Caco-2 (cell line): ENCODE measurements at places on chromosomes 2 and 18.

DNA sequence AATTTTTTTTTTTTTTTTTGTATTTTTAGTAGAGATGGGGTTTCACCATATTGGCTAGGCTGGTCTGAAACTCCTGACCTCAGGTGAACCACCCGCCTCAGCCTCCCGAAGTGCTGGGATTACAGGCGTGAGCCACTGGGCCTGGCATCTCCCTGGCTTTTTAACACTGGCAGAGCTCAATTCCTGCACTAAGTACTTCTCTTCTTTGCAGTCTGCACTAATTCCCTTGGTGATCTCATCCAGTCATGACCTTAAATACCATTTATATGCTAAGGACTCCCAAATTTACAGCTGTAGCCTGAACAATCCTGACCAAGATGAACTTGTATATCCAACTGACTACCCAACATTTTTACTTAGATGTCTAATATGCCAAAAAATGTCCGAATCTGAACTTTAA, 10.2 kb downstream of the PREPL start:
- no peak for DNase-seq

DNA sequence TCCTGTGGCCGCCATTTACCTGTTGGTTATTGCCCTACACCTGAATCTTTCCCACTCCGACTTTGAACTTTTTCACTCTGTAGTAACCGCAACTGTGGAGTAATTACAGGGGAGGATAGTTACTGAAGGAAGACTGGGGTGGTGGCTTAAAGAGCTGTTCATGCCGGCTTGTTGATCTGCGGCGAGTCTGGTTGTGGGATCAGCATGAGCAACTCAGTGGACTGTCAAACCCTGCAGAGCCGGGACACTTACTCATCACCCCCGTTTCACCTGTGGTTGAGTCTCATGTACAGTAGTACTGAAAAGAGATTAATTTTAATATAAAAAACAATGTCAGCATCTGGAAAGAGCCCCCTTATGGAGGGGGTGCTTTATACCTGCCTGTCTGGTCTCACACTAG, 2.1 kb downstream of the ASB1 start:
- DNase-seq, result no peak

DNA sequence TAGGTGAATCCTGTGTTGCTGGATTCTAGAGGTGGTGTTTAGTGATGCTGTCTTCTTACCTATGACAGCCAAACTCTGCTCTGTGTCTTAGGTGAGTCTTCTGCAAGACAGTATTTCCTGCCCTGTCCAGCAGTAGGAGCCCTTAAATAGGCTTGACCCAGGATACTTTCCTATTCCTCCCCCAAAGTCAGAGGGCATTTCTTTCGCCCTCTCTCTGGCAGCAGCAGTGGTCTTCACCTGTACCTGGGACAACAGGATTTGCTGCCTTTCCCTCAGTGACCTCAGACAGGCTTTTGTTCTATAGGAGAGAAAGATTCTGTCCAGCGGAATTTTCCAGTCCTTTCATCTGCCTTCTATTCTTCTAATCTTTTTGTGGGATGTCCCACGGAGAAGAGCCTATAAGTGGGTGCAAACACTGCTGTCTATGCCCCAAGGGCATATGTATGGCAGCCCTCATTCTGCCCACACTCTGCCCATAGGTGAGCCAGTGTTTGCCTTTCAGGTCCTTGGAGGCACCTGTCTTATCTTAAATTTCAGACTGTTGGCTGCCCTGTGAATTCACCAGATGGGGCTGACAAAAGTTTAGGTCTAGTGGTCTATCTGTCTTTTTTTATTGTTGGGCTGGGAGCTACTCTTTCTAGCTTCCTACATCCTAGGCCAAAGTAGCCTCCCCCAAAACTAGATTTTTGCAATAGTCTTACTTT, 177.3 kb upstream of the SPOPL start:
- no peak for DNase-seq

- no peak for DNase-seq
These were observed 746.1 kb upstream of the DDX18 start for GRCh38 chr2:117068371-117068770.

DNA sequence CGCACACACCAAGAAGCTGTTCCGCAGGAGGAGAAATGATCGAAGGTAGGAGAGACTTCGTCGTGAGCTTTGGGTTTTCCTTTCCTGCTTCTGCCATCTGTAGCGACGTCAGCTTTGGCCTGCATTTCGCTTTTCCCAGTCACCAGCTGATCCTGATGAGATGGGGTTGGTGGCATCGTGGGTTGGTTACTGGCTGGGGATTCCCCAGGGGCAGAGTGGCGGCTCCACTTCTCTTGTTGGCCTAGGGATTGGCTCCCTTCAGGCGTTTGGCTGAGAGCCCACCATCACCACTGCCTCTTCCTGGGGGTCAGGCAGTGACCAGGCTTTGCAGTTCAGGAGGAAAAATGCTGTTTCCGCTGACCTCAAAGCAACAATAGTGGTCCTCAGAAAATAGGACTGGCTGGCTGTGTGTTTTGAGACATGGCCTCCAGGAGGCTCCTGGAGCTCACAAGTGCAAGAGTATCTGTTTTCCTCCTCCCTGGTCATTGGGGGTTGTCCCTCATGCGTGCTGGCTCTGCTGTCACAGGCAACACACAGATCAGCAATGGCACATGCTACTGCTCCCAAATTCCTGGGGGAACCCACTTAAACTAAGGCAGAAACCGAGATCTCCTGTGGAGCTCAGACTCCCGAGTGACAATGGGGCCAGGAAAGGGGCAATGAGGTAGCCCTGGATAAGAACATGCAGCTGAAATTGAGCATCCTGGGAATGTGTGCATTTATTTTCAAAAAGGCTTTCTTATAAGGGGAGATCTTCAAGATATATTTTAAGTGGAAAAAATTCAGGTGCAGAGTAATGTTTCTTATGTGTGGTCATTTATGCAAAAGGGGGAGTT, 173.0 kb downstream of the CTIF start:
- no peak for DNase-seq

- DNase-seq, result no peak
These were observed 378.7 kb downstream of the METTL4 start for GRCh38 chr18:2192562-2192961.

- DNase-seq, result no peak
These were observed 42.6 kb downstream of the EDAR start for GRCh38 chr2:108946442-108946841.

GRCh38 chr2:138469411-138469810, 32.2 kb upstream of the SPOPL start:
- no peak for DNase-seq

DNA sequence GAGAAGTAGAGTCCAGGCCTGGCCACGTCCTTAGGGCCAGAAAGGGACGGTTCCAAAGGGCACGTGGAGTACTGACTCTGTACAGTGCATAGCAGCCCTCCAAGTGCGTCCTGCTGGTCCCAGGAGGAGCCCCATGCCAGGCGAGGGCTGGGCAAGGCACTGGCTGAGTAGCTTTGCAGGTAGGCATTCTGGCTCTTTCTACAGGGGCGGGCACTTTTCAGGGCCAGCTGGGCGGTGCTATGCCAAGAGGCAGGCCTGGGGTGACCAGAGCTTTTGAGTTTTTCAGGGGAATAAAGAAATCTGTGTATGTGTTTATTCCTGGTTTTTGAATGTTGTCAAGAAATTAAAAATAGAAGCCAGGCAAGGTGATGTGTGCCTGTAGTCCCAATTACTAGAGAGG, 15.4 kb upstream of the GLI2 start:
- peak; percentile 25 for DNase-seq

DNA sequence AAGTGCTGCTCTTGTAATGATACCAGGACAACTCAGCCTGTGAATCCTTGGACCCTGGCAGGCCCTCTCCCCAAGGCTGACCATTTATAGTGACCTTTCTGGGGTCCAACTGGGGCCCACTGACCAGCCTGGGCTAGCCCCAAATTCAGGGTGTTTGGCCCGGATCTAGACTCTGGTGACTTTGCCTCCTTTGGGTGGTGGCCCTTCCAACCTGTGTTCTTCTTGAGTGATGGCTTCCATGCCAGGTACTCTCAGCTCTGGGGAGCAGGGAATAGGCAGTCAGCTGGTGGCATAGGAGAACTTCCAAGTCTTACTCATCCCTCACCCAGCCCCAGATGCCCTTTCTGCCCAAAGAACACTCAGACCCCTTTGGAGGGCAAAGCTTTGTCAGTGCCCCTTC, 10.3 kb downstream of the MYO7B start:
- DNase-seq, result no peak

DNA sequence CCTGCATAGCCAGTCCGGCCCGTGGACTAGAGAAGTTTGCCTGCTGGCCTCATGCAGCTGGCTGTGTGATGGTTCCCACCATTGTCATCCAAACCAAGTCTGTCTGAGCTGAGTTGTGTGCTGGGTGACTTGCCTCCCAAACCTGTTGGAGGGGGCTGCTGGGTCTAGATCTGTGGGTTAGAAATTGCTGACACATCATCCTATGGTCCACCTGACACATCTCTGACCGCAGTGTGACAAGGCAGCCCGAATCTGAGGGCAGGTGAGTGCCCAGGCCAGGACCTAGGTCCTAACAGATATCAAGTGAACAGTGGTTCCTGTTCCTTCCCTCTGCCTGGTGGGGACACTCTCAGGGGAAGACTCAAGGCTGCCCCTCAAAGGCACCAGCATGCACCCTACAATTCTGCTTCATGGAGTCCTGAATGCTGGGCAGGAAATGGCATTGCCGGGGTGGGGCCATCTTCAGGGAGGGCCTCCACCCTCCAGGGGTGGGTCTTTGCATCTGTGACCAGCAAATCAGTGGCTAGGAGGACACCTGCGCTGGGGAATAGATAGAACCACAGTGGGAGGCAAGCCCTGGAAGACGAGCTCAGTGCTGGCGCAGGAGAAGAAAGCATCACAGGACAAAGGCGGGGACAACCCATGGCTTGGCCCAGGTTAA, 117.9 kb upstream of the ID2 start:
- DNase-seq, result peak; percentile 30

GRCh38 chr2:51994123-51994763, 962.3 kb upstream of the NRXN1 start:
- no peak for DNase-seq

DNA sequence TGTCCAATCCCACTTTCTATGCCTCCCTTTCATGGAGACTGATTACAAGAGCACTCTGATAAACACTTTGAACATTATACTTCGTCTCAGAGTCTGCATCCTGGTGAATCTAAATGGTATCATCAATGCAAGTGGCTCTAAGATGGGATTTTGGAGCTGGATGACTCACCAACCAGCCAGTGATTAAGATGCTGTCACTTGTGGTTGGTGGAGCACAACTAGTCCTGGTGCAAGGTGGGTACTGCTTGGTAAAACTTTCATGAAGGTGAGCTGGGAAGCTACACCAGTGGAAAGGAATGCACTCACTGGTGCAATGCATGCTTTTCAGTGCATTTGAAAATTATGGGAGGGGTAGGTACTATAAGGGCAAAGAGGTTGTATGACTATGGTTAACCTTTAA, 137.7 kb upstream of the TRIB2 start:
- no peak for DNase-seq

- DNase-seq, result no peak
These were observed 27.0 kb upstream of the PTPN4 start for GRCh38 chr2:119732601-119733164.

- DNase-seq, result no peak
These were observed 29.3 kb upstream of the LBH start for GRCh38 chr2:30201990-30202389.

DNA sequence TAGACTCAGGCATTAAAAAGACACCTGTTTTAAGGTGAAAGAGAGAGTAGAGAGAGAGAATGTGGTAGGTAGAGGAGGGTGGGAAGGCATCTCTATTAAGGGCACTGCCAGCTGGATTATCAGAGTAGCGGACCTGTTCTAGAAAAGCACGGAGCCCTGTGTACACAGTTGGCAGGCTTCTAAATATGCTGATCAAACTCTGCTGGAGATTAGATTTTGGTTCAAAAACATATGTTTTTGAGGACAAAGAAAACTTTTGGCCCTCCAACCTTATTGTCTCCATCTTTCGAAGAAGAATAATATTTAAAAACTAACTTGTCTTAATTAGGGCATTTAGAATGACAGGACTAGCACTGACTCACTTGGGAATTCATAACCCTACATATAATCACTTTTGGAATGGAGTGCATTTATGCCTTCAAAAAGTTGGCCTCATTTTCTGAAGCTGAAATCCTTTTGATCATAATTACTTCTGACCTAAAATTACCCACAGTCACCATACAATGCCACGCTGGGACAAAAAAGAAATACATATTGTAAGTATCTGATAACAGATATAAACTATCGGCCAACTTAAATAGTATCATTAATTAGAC, 254.6 kb downstream of the MEIS1 start:
- DNase-seq, result no peak

DNA sequence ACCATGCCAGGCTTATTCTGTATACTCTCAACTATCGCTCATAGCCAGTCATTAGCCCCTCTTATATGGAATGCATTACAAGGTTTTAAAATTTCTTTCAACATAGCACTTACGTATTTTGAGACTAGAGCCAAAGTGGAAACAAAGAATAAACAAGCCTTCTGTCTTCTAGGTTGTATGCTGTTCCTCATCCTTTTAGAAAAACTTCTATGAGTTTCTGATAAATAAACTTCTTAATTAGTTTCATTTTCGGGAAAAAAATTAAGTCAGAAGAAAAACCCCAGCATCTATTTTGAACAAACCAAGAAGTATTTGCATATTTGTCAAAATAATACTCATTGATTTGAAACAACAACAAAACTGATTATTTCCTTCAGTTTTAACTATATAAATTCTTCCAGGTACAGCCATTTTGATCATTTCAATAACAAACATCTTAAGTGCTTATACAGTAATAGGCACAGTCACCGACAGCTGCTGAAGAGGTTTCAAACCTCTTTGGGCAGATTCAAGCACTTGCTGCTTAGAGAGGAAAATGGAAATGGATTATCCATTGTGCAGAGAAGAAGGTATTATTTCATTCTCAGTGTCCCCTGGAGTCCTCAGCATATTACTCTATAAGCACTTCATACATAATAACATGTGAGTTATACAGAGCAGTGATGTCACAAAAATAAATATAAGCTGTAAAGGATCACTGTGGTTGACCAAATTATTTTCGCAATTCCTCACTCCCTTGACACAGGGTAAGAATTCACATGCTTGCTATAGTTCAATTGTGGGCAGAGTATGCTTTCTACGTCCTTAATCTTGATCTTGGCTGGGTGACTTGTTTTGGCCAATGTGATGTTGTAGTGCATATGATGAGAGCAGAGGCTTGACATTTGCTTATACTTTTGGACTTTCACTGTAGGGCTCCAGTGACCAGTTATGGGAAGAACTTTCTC, 833.8 kb downstream of the TRIB2 start:
- DNase-seq, result no peak

DNA sequence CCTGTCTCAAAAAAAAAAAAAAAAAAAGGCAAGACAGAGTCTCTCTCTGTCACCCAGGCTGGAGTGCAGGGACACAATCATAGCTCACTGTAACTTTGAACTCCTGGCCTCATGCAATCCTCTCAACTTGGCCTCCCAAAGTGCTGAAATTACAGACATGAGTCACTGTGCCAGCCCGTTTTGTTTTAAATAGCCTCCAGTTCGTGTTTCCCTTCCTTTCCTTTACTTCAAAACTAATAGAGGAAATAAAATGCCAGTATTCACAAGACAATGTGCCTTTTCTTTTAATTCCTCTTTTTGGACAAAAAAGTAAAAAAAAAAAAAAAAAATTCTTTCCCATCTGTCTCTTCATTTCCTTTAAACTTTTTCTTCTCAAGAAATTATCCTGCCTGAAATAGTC, 54.5 kb upstream of the ACMSD start:
- DNase-seq, result no peak
